Left renal pelvis (tissue), 4 donors: ENCODE measurements at places on chromosomes 4 and X. TPM values are rescaled to one million over a fixed set of nuclear protein-coding genes. Genes with fewer than 3 reads are reported as not detected.
A peak's percentile ranks its signal among the peaks of the same experiment; 100 is the strongest.

DNA sequence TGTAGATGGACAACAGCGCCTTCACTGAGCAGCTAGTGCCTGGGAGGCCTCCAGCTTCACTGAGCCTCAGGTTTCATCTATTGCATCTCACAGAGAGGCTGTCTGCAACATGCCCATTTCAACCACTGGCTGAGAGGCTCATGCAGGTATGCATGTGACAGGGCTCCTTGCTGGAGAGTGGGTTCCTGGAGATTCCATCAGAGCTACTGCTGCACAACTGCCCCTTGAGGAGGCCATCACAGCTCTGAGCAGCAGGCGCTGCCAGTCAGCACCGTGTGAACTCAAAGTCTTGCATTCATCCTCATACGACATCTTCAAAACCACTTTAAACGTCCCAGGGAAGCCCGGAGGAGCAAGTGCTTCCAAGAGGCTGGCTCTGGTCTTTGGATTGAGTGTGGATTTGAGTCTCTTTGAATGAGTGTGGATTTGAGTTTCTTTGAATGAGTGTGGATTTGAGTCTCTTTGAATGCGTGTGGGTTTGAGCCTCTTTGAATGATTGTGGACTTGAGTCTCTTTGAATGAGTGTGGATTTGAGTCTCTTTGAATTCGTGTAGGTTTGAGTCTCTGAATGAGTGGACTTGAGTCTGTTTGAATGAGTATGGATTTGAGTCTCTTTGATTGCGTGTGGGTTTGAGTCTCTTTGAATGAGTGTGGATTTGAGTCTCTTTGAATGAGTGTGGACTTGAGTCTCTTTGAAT is 8.7 kb downstream of the P2RY8 start:
- no peak for DNase-seq

DNA sequence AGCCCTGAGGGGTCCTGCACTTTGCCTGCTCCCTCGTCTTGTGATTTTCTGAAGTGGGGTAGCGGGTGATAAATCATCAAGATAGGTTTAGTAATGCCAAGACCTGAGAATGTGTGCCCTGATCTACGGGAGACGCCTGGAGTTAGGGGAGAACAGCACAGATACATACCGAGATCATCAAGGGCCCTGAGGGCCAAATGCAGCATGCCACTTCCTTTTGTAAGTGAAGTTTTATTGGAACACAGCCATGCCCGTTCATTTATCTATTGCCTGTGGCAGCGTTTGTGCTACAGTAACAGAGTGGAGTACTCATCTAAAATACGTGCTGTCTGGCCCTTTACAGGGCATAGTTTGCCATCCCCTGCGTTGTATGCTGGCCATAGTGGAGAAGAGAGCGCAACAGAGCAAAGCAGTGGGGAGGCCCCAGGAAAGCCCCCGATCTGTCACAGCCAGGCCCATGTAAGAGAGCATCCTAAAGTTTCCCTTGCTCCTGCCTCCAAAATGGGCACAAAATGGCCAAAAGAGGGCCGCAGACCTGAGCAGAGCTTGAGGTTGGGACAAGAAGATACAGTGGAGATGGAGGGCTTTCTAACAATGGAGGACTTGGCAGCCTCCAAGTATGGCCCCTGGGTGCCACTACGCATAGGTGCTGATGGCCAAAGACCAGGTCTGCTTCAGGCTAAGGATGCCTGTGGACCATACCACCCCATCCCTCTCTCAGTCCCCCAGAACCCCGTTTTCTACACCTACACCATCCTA is 167.0 kb downstream of the SMIM20 start:
- no peak for DNase-seq

DNA sequence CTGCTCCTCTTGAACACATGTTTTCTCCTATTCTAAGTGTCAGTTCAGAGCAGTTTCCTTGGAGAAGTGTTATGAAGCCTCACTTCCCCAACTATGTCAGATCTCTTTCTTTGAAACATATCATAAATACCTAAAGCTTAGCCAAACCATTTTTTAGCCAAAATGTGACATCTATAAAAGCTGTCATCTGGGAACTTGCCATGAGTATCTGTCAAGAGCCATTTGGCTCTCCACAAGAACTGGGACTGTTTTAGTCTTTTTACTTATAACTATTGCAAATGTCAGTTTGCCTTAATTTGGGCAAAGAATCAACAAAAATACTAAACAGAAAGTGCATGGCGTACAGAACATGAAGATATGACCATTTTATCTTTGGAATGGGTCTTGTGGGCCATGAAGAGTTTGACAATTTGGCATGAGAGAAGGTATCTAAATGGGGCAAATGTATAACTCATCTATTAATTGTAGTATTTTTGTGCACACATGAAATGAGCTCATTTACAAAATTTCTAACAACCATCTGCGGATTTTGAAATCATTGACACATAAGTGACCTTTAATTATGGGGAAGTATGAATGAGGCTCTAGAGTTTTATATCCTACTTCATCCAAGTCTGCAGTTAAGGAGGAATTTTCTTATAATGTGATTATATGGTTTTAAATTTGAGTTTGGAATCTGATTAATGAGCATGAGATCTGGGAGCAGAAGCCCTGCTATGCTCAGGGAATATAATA is 129.1 kb upstream of the PACRGL start:
- DNase-seq, result no peak

DNA sequence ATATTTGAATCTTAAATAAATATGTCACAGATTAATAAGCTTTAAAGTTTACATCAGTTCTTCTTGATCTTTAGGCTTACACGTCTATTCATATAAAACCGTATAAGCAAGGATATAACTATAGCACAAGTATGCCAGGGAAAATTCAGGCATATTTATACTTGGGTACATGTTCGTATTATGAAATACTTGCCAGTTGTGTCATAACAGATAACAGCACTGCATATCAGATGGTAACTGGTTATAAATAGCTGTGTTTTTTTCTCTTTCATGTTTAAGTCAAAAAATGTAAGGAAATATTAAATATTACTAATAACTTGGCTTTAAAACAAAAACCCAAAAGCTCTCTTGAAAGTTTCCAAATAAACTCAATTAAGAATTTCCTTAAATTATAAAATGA is 17.5 kb downstream of the BRWD3 start:
- DNase-seq, result no peak

DNA sequence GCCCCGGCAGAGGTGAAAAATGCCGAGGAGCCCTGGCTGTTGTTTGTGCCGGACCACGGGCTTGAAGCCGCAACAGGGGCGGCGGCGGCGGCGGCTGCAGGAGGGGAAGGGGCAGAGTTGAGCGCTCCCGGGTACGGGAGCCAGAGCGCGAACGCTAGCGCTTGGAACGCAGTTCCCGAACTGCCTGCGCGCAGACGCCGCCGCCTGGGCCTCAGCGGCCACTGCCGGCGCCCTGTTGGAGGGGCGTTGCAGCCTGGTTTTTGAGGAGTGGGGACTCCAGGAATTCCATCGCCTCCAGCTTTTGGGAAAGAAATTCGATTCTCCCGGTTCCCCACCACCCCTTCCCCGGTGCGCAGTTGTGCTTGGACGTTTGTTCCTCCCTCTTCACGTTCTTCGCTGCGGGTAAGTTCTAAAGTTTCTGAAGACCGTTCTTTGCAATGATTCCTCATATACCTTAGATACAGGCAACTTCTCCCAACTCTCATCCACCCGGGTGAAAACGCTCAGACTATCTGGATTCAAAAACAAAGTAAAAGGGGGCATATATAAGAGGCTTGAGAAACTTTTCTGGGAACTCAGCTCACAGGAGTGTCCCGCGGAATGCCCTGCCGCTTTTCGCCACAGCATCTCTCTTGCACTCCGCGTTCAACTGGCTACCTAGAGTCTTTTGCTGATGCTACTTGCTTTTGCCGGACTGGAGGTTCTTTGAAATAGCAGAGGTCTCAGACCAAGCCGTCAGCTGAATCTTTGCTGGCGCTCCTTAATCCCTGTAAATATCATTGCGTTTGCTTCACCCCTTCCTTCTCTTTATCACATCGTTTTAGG is 1.0 kb downstream of the FAT4 start:
- DNase-seq, result no peak

GRCh38 chr4:77358315-77358928 is 201.4 kb downstream of the CCNG2 start:
- peak; percentile 27 for DNase-seq

LRAT gene
- 0.96 TPM for polyA plus RNA-seq

GRCh38 chr4:41256740-41257256 is at the start of gene UCHL1:
UCHL1 (plus strand) TSS chr4:41256928; CDS start chr4:41256977, 49 bp downstream.
- DNase-seq, result peak; percentile 75

- no peak for DNase-seq
Observed at GRCh38 chr4:40838742-40839141, 89.0 kb downstream of the NSUN7 start.

DNA sequence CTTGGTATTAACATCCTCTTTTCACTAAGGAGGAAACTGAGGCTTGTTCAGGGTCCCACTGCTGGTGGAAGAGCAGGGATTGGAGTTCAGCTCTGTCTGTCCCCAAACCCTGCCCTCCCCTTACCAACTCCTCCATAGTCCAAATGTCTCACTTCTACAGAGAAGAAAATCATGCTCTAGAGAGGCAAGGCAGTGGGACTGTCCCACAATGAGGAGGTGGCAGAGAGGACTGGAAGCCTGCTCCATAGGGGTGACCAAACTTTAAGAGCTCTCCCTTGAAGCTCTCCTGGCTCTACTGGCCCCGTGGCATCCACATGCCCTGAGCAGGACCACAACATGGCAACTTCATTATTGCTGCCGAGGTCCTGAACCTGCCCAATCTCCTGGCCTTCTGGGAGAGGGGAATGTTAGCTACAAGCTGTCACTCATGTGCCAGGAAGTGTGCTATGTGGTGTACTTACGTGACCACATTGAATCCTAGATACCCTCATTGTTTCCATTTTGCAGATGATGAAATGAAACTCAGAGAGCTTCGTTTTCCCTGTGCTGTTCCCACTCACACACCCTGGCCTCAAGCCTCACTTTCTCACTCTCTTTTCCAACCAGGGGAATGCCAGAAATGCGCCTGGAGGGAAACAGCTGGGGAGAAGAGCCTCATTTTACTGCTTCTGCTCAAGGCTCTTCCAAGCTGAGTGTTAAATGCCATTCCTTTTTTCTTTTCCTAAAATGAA is 71.5 kb downstream of the ANAPC4 start:
- no peak for DNase-seq

GRCh38 chr4:121428721-121429120 is 47.9 kb upstream of the QRFPR start:
- DNase-seq, result no peak

DNA sequence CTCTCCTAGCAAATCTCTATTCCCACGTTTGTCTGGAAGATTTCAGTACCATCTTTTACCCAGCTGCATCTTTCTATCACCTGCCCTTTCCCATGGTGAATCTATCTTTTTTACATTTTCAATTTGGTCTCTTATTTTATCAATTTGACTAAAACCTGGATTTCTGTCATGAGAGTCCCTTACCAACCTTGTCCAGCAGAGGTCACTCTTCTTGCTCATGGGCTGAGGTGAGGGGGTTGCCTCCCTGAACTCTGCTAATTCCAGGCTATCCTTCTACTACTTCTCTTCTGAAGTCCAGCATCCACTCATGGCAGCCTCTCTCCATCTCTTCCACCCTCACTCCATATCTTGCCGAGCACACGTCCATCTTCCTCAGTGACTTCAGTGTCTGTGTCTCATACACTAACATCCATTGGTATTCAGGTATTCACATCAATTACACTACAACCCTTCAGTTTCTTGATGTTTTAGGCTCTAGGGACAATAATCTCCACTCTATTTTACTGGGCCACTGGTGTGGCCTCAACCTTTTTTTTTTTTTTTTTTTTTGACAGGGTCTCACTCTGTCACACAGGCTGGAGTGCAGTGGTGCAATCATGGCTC is 17.8 kb upstream of the ZNF827 start:
- DNase-seq, result no peak

DNA sequence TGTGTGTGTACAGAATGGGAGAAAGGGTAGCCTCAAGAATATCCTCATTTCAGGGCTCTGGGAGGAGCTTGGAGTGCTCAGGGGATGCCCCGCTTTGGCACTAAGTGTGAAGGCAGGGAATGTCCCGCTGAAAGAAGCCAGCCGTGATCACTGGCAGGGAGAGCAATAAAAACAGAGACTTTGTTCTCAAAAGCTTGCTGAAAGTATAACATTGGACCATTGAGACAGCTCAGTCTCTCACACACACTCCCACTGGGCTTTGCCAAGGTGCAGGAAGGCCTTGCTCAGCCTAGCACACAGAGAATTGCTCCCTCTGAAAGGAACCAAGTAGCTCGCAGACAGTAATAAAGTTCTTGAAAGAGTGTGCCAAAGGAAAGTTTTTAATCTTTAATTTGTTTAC is 143.8 kb upstream of the SLITRK2 start:
- DNase-seq, result no peak

GRCh38 chrX:38939067-38939466 is 137.8 kb downstream of the MID1IP1 start:
- DNase-seq, result no peak

- DNase-seq, result no peak
Observed at GRCh38 chr4:184787766-184788503, 37.8 kb downstream of the ACSL1 start.

DCLK2 gene
- 11.5 TPM for polyA plus RNA-seq

GRCh38 chr4:154503598-154503997 is 12.0 kb upstream of the DCHS2 start:
- no peak for DNase-seq

NAA11 gene
- polyA plus RNA-seq, result not detected

FOXR2 gene
- not detected for polyA plus RNA-seq

DNA sequence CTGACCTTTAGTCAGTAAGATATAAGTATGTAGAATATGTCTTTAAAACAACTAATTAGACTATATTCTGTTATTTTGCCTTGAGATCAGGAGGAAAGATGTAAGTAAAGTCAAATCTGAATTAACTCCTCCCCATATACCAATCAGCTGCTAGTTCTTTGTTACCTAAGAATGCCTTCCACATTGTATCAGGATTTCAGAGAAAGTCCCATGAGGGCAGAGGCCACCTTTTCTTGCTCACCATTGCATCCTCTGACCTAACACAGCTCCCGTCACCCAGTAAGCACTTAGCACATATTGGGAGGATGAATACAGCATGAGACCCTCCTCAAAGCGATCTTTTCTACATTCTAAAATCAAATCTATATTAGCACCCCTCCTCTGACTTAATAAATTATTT is 87.0 kb downstream of the COL25A1 start:
- no peak for DNase-seq

- DNase-seq, result no peak
Observed at GRCh38 chr4:19497705-19498104, 754.0 kb upstream of the SLIT2 start.

DNA sequence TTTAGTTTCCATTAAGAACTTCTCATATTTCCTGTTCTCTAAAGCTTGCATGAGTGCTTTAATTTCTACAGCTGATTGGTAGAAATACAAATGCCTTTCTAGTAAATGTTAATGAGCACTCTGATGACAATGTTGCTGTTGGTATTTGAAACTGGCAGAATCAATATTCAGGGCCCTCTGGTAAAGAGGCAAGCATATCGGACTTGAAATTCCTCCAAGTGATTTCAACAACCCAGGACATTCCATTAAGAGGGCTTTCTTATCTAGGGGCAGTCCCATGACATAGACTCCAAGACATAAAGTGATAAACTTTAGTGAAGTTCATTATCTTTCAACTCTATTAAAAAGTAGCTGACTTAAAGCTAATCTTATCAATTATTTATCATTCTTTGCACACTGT is 83.1 kb upstream of the VCX start:
- DNase-seq, result no peak

- no peak for DNase-seq
Observed at GRCh38 chrX:15315509-15315908, at the start of gene ASB11. ASB11 (minus strand) TSS chrX:15315640; CDS start chrX:15315605, 35 bp downstream.
